Hematopoietic multipotent progenitor cell (in vitro differentiated cells): ENCODE measurements at places on chromosomes 7 and 10. TPM values are rescaled to one million over a fixed set of nuclear protein-coding genes. Genes with fewer than 3 reads are reported as not detected.

GRCh38 chr7:131653418-131654248 lies 97.2 kb upstream of the PODXL start:
- no peak for DNase-seq

The DYNC1I1 gene
- 0.54 TPM for total RNA-seq

DNA sequence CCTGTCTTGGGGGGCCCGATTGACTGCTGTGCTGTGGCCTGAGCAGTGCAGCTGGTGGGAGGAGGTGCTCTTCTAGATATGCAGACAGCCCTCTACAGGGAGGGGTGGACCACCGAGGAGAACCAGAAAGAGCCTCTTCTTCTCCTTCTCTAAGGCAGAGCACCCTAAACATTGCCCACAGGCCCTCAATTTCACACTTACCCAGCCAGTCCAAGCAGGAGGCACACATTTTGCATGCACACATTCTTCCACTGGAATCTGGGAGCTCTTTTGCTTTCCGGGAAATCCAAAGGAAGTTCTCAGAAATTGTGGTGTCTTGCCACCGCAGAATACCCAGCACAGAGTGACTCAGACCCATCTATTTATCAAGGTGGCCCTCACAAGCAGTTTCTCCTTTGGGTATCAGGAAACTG lies 45.8 kb downstream of the EEPD1 start:
- DNase-seq: no peak

DNA sequence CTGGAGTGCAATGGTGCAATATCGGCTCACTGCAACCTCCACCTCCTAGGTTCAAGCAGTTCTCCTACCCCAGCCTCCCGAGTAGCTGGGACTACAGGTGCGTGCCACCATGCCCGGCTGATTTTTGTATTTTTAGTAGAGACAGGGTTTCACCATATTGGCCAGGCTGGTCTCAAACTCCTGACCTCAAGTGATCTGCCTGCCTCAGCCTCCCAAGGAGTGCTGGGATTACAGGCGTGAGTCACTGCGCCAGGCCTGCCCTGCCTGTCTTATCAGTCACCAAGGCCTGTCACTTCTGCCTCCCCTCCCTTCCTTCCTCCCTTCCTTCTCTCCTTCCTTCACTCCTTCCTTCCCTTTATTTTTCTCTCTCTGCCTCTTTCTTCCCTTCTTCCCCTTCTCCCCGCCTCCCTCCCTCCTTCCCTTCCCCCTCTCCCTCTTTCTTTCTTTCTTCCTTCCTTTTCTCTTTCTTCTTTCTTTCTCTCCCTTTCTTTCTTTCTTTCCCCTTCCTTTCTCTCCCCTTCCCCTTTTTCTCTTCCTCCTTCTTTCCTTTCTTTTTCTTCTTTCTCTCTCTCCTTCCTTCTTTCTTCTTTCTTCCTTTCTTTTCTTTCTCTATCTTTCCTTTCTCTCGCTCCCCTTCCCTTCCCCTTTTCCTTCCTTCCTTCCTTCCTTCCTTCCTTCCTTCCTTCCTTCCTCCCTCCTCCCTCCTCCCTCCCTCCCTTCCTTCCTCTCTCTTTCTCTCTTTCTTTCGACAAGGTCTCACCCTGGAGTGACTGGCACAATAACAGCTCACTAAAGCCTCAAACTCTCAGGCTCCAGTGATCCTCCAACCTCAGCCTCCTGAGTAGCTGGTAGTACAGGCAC lies 3.1 kb upstream of the ST7 start:
- DNase-seq: peak; percentile 43

- DNase-seq: no peak
These were observed 533.2 kb downstream of the PARD3 start for GRCh38 chr10:34281661-34282582.

The EBF3 gene
- not detected for total RNA-seq

- no peak for DNase-seq
These were observed 71.5 kb upstream of the NOBOX start for GRCh38 chr7:144474800-144475615.

The CALHM3 gene
- 0.27 TPM for total RNA-seq

GRCh38 chr7:43825391-43825808 lies 43.9 kb downstream of the MRPS24 start:
- no peak for DNase-seq

- DNase-seq: no peak
These were observed 12.8 kb downstream of the PNLIPRP3 start for GRCh38 chr10:116440330-116441030.

The ABCB1 gene
- 39.3 TPM for total RNA-seq

The MACC1 gene
- total RNA-seq: 6.7 TPM

DNA sequence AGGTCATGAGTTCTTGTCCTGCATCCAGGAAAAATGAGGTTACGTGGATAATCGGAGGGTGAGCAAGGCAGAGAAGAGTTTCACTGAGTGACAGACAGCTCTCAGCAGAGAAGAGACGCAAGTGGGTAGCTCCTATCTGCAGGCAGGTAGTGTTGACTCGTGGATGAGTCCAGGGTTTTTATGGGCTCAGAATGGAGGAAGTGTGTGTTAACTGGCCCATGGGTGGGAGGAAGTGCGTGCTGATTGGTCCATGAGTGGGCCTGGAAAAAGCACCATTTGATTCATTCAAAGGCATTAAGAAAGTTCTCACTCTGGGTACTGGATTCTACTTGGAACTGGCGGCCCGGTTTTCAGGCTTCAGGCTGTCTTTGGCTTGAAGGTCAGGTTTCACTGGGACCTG lies 4.8 kb upstream of the DMTF1 start:
- no peak for DNase-seq

- DNase-seq: no peak
These were observed 32.9 kb downstream of the ZCCHC24 start for GRCh38 chr10:79412516-79412915.

The TMEM176A gene
- 2.4 TPM for total RNA-seq

The CHN2 gene
- 6.7 TPM for total RNA-seq

The C10orf62 gene
- not detected for total RNA-seq

GRCh38 chr10:60560451-60560850 lies 170.8 kb upstream of the ANK3 start:
- DNase-seq: no peak

DNA sequence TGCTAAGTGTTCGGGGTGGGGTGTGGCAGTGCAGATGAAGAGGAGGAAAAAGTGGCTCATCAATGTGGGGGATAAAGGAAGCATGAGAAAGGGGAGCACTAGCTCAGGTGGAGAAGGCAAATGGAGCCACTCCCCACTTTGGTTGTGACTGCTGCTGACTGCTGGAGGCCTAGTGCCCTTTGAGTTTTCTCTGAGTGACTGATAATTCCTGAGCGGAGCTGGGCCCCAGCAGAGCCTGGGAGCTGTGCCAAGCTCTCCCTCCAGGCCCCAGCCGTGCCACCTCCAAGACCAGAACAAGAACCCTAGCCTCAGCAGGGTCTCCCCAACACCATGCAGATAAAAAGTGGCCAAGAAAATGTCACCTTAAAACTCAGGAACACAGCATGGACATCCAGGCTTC lies 9.7 kb upstream of the RASSF4 start:
- DNase-seq: no peak

The GIMAP6 gene
- total RNA-seq: 67.1 TPM

The CPXM2 gene
- not detected for total RNA-seq

DNA sequence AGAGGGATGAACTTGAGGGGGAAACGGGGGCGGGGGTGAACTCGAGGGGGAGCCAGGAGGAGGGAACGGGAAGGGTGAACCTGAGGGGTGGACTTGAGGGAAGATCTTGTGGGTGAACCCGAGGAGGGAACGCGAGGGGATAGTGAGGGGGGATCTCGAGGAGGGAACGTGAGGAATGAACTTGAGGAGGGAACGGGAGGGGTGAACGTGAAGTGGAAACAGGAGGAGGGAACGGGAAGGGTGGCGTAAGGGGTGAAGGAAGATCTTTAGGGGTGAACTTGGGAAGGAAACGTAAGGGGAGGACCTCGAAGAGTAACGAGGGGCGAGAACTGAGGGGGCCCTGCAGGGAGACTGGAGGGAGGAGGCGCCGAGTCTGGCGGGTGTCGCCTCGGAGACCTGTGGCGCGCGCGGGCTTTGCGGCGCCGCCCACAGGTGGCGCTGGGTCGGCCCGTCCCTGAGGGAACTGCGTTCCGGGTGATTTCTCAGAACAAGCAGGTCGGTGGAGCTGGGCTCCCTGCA lies 651 bp downstream of the MYO3A start:
- peak; percentile 31 for DNase-seq

The PDE1C gene
- under 0.01 TPM for total RNA-seq

The CNNM1 gene
- total RNA-seq: 1.9 TPM

The GCK gene
- total RNA-seq: 0.27 TPM

- DNase-seq: no peak
These were observed 5.8 kb upstream of the C1GALT1 start for GRCh38 chr7:7176406-7177043.

GRCh38 chr10:3249307-3249889 lies 76.8 kb upstream of the PITRM1 start:
- DNase-seq: no peak

- DNase-seq: no peak
These were observed 92.9 kb downstream of the MYL10 start for GRCh38 chr7:101536232-101536631.

GRCh38 chr10:62946278-62946677 lies 130.1 kb upstream of the EGR2 start:
- DNase-seq: no peak

DNA sequence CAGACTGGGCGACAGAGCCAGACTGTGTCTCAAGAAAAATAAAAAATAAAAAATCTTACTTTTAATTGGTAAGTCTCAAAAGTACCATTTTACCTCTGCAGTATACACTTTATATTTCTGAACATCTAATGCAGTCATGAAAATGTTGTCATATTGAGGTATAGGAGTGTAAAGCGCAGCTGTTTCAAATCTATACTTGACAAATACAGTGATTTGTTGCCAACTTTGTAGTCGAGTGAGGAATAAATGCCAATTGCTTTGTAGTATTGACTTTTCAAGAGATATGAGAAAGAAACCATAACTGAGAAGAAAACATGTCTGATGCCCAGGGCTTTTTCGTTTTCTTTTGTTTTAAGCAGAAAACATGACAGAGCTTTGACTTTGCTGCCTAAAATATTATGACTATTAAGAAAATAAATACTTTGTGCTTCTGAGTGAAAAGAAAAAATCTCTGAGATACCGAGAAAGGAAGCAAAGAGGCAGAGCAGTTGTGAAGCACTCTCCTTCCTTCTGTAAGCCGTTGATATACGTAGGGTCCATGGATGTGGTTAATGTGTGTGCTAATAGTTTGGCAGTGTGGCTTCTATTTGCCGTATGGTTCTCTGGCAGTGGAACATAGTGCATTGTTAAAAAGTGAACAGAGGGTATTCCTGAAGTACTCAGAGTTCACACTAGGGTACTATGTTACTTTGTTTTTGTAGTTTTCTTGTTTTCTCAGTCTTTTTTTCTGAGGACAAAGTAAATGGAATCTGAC lies 38.2 kb downstream of the AVL9 start:
- no peak for DNase-seq

The CCDC3 gene
- 0.54 TPM for total RNA-seq

The CALD1 gene
- total RNA-seq: under 0.01 TPM

The ADAM22 gene
- 7.0 TPM for total RNA-seq

DNA sequence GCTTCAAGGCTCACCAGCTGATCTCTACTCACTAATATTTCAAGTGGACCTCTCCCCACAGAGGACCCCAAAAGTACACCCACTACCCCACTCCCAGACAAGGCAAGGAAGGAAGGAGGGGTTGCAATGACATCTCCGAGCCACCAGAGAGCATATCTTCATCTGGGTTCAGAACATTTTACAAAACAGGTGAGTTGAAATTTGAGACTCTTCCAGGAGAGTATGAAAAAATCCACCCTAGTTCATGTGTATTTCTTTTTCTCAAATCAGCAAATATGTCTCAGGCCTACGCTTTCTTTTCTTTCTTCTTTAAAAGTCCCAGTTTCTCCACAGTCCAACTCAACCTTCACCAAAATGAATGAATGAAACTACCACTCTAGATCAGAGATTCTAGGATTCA lies 61.9 kb downstream of the SGMS1 start:
- DNase-seq: peak; percentile 40

The STEAP1B gene
- total RNA-seq: under 0.01 TPM

- no peak for DNase-seq
These were observed 207.3 kb upstream of the PPP1R3A start for GRCh38 chr7:114126095-114126494.

The ERVW-1 gene
- under 0.01 TPM for total RNA-seq

GRCh38 chr7:19713676-19714075 lies 4.8 kb upstream of the POLR1F start:
- peak; percentile 26 for DNase-seq

The FUOM gene
- total RNA-seq: 18.6 TPM

DNA sequence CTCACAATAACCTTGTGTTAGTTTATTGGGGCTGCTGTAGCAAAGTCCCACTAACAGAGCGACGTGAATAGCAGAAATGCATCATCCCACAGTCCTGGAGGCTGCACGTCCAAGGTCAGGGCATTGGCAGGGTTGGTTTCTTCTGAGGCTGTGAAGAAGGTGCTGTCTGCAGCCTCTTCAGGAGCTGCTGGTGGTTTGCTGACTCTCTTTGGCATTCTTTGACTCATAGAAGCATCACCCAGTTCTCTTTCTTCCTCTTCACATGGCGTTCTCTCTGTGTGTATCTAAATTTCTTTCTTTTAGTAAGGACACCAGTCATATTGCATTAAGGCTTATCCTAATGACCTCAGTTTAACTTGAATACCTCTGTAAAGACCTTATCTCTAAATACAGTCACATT lies 428.4 kb upstream of the KLF6 start:
- DNase-seq: no peak

DNA sequence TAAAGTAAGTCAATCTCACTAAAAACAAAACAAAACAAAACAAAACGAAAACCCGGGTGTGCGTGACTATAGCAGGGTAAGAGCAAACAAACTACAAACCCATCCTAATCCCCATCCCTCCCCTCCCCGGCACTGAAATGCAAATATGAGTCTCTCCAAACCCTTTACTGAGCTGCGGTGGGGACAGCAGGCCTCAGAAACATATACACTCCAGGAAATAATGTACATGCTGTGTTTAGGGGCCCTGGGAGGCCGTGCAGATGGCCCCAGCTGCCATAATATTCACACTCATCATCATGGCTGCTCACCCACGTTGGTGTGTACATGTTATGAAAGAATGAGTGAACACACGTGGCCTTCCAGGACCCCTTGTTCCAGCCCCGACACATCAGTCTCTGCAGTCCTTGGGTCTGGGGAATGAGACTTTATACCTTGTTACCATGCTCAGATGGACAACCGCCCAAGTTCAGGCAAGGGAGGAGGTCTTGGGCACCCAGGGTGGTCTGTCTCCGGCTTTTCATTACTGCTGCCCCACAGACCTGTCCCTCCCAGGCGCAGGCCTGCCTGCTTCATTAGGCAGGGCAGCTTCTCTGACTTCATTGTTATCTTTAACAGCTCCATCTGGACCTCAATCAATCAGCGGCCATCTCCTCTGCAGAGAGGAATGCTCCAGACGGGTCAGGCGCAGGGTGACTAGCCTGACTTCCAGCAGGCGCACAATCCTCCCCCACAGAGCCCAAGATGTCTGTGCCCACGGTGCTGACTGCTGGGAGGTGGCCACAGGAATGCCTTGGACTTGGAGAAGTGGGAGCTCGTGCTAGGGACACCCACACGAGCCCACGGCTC lies 20.6 kb downstream of the HSPA12A start:
- DNase-seq: no peak

The GTPBP4 gene
- total RNA-seq: 15.9 TPM

The STAG3 gene
- 0.81 TPM for total RNA-seq
